CD4-positive, alpha-beta T cell treated with Interleukin-1 beta for 1 hour (primary cell): ENCODE measurements at places on chromosomes 4 and X.

DNA sequence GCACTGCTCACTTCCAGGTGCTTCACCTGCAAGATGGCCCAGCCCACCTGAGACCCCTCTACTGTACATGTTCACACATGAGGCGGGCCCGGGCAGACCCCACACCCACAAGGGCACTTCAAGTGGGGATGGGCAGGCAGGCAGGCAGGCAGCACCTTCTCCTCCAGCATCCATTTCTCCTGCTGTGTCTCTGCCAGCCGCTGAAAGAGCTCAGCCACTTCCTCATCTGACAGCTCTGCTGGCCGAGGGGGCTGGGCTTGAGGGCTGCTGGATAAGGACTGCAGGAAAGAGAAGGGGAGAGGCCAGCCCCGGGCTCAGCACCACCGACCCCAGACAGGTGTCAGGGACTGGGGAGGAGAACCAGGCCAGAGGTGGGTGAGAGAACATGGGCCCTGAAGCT, 4.4 kb upstream of the KCND1 start:
- no peak for DNase-seq

DNA sequence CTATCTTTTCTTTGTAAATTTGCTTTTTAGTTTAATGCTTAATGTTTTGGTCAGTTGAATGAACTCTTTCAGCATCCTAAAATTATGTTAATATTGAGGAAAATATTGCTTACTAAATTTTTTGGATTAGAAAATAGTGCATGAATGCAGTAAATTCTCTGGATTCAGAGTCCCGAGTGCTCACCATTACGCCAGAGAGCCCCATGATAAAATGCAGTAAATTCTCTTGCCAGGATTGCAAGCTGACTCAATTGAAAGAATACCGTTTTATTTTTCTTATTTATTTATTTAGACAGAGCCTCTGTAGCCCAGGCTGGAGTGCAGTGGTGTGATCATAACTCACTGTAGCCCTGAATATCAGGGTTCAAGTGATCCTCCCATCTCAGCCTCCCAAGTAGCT, 60.9 kb upstream of the ENPEP start:
- no peak for DNase-seq

DNA sequence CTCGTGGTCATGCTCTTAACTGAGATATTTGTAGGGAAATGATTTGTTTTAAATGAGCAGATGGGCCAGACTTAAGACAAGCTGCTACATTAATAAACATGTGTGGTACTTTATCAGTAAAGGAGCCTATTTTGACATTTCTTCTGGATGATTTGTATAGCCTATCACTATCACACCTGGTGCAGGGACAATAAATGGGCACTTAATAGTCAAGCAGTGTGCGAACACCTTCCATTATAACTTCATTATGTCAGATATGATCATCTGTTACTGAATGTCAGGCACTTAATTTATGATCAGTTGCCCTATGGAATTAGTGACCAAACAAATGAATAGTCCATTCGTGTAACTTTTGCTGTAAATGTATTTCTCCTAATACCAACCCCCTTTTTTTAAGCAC, 628.8 kb downstream of the ADGRL3 start:
- no peak for DNase-seq

GRCh38 chr4:155809835-155810234, 51.0 kb downstream of the GUCY1B1 start:
- DNase-seq, result no peak

DNA sequence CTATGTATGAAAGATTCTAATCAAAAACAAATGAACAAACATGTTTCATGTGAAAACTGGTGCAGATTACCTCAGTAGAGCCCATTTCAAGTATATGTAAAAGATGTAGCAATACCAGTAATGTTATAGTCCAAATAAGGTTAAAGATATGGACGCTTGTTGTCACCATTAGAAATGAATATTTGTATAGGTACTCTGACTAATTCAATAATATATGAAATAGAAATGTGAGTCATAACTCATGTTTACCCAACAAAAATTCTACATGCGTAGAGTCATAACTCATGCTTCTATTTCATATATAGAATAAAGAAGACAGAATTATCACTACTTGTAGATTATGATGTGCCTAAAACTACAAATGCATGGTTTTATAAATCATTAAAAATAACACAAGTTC, 739.1 kb upstream of the DIAPH2 start:
- no peak for DNase-seq

DNA sequence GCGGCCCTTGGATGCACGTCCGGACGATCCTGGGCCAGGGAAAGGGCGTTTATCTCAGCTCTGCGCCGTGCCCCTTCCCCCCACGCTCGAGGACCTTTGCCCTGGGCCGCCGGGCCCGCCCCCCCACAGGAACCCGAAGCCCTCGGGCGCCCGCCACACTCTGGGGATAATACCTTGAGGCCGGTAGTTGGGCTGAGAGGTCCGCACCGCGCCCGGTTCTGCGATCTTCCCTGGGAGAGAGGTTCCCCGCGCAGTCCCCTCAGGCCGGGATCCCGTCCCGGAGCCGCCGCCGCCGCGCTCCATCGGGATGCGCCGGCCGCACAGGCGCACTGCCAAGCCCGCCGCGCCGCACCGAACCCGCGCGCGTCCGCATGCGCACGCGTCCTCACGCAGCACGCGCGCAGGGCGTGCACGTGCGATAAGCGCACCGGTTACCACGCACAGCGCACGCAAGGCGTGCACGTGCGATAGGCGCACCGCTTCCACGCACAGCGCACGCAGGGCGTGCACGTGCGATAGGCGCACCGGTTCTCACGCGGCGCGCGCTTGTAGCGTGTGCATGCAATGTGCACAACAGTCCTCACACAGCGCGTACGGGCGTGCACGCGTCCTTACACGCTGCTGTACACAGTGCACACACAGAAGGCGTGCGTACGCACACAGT, at the start of gene MAP7D2:
Gene MAP7D2 (minus strand): TSS at position 331 of the 664 bp plus-strand sequence. CDS start 28 bp downstream, at position 303.
- no peak for DNase-seq

- no peak for DNase-seq
Observed at GRCh38 chr4:73075832-73076231, 6.3 kb upstream of the COX18 start.

GRCh38 chr4:137531986-137532868, at the start of gene PCDH18:
TSS of gene PCDH18 (minus strand) at chr4:137532494. CDS start at chr4:137532088, 406 bp downstream.
- DNase-seq, result peak; percentile 1

GRCh38 chrX:132428896-132429295, 59.9 kb downstream of the MBNL3 start:
- DNase-seq, result no peak

DNA sequence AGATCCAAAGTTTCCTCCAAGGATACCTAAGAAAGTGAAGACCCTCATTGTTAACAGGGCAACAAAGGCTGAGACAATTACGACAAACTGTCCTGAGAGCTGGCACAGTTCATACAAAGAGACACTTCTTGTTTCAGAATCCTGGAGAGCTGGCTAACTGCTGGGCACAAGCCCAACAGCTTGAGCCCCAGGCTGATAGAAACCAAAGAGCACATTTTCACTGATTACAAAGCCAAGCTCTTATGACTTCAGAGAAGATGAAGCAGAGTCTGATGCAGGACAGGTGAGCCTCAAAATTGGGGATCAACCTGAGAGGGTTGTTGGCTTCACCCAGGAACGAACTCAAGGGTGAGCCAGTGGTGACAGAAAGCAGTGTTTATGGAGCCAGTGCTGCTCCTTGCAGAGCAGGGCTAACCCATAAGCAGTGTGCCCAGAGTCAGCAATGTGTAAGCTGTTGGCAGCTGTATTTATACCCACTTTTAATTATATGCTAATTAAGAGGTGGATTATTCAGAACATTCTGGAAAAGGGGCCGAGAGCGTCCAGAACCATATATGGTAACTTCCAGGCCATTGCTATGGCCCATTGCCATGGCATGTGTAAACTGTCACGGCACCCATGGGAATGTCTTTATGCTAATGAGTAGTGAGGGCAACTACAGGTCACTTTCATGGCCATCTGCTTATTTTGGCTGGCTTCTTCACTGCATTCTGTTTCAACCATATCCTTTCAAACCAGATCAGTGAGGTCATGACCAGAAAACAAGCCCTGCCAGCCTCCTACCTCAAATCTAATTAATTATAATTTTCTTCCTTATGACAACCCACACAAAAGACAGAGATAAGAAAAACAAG, 183.7 kb downstream of the EVC2 start:
- no peak for DNase-seq

- DNase-seq, result no peak
Observed at GRCh38 chr4:2662598-2662997, 93.5 kb downstream of the TNIP2 start.

GRCh38 chr4:6742989-6743388, 27.0 kb downstream of the BLOC1S4 start:
- no peak for DNase-seq

GRCh38 chr4:8736090-8736825, 135.4 kb downstream of the HMX1 start:
- DNase-seq, result no peak

GRCh38 chr4:74189331-74190043, 31.6 kb downstream of the MTHFD2L start:
- no peak for DNase-seq

GRCh38 chr4:128686032-128686465, 123.5 kb upstream of the JADE1 start:
- DNase-seq, result no peak
